SHP77 treated with DMSO at 0.1 percent for 48 hours (cell line): ENCODE measurements at places on chromosomes 7 and 10.

- DNase-seq, result no peak
Observed at GRCh38 chr7:64946772-64947171, 43.7 kb downstream of the ZNF273 start.

GRCh38 chr7:111914291-111914690 is 291.9 kb downstream of the DOCK4 start:
- no peak for DNase-seq

- no peak for DNase-seq
Observed at GRCh38 chr7:105992905-105993304, 29.8 kb downstream of the CDHR3 start.

GRCh38 chr10:75294518-75294865 is 58.7 kb upstream of the COMTD1 start:
- no peak for DNase-seq

- no peak for DNase-seq
Observed at GRCh38 chr7:143248761-143249354, 14.4 kb upstream of the GSTK1 start.

DNA sequence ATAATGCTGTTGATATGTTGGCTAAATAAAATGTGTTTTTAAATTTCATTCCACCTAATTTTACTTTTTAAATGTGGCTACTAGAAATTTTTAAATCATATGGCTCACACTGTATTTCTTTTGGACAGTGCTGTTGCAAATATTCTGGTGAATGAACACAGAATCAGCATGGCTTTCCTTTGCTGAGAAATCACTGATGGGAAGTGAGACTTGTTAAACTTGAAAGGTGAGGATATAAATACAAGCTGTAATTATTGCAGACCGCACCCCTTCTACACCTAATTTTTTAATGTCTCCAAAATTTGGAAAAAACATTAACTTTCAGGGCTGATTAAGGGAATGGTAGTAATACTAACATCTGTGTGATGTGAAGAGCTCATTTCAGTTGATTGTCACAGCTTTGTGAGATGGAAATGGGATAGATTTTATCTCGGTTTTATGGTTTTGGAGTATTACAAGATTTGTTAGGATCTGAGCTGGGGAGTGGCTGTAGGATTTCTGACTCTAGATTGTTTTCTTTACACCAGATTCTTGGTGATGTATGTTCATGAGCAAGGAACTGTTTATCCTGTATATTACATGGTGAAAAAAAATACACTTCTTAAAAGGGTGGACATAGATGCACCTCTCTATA is 1.3 kb downstream of the MIOS start:
- no peak for DNase-seq

GRCh38 chr7:39051707-39052106 is 74.0 kb downstream of the POU6F2 start:
- DNase-seq, result peak; percentile 73

- DNase-seq, result no peak
Observed at GRCh38 chr7:77858278-77858677, 59.7 kb downstream of the PHTF2 start.

DNA sequence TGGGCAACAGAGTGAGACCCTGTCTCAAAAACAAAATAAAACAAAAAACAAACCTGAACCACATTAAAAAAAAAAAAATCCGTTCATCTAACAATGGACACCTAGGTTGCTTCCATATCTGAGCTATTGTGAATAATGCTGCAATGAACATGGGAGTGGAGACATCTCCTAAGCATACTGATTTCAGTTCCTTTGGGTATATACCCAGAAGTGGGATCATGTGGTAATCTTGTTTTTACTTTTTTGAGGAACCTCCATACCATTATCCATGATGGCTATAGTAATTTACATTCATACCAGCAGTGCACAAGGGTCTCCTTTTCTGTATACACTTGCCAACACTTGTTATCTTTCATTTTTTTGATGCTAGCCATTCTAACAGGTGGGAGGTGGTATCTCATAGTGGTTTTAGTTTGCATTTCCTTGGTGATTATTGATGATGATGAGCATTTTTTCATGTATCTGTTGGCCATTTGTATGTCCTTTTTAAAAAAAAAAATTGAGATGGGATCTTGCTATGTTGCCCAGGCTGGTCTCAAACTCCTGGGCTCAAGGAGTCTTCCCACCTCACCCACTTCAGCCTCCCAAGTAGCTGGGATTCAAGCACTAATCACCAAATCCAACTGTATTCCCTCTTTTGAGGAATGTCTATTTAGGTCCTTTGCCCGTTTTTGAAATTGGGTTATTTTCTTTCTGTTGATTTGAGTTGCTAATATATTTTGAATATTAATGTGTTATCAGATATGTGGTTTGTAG is 17.5 kb downstream of the CDK13 start:
- no peak for DNase-seq

GRCh38 chr10:99524736-99525380 is 7.9 kb upstream of the NKX2-3 start:
- no peak for DNase-seq
